ENCODE measurements at places on chromosomes 2 and 18. TPM values are rescaled to one million over a fixed set of nuclear protein-coding genes. Genes with fewer than 3 reads are reported as not detected.

AGXT gene
- polyA plus RNA-seq, result not detected

TMEM247 gene
- polyA plus RNA-seq, result not detected

ZAP70 gene
- polyA plus RNA-seq, result 184 TPM

FAM237A gene
- polyA plus RNA-seq, result not detected

MC2R gene
- polyA plus RNA-seq, result not detected

GRB14 gene
- polyA plus RNA-seq, result not detected

UCN gene
- 0.71 TPM for polyA plus RNA-seq

CCL20 gene
- polyA plus RNA-seq, result 0.63 TPM

HMSD gene
- not detected for polyA plus RNA-seq

DNA sequence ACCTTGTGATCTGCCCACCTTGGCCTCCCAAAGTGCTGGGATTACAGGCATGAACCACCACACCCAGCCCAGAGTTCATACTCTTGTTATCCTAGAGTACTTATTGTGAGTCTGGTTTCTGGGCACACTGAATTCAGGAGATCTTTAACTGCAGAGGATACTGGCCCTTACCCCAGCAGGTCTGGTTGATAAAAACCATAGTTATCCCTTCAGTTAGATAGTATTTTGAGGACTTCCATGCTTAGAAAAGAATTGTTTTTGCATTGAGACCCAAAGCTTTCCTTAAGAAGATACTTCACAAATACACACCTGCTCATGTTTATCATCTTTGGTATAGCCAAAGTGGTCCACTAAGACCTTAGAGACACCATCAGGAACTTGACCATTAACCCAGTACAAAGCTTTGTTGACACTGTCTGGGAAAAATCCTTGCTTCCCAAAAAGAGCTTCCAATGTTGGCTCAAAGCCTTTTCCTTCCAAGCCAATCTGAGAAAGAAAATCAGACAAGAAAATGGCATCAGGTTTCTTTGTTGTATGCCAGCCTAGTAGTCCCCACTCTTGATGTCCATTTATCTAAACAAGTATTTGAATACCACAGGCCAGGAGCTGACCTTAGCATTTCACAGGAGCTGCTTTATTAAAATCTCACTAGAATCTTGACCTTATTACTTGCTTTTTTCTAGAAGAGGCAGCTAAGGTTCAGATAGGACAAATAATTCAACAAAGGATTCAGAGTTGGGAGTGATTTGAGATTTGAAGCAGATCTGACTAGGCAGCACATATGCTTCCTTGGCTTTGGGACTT is 17.2 kb downstream of the APOB start:
- H3K27ac ChIP-seq, result no peak overlapping the region
- H3K4me3 ChIP-seq, result no peak overlapping the region
- H3K36me3 ChIP-seq, result no peaks in the 10 kb centered on the region
- DNase-seq, result no peak
- H3K4me1 ChIP-seq, result no peaks in the 10 kb centered on the region
- H3K27me3 ChIP-seq, result no peaks in the 10 kb centered on the region

DNA sequence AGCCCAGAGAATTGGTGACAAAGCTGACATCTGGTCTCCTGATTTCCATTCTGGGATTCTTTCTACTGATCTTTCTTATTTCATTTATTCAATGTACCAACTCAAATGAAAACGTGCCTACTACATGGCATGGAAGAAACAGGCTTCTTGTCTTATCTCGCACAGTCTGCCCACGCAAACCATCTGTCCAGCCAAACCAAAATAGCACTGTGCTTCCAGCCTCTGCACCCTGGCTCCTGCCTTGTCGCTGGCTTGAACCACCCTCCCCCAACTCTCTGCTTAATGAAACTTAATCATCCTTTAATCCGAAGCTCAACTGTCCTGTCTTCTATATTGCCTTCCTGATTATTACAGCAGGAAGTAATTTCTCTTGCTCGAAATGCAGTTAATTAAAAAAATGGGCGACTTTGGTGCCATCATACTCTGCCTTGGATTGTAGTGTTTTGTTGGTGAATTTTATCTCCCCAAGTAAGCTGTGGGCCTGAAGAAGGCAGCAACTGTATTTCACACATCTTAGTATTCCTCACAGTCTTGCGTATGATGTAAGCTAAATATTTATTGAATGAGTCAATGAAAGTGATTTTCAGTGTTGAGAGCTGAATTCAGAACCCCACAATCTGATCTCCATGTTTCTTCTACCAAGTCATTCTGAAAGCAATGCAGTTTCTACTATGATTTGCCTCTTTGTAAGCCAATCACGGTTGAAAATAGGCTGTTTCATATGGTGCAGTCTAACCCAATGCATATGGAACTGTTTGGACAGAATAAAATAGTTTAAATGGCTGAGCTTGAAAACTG is 190.8 kb downstream of the TMEM247 start:
- no peaks in the 10 kb centered on the region for H3K36me3 ChIP-seq
- no peak overlapping the region for H3K27ac ChIP-seq
- no peak for DNase-seq
- no peaks in the 10 kb centered on the region for H3K4me1 ChIP-seq
- no peak overlapping the region for H3K4me3 ChIP-seq

DNA sequence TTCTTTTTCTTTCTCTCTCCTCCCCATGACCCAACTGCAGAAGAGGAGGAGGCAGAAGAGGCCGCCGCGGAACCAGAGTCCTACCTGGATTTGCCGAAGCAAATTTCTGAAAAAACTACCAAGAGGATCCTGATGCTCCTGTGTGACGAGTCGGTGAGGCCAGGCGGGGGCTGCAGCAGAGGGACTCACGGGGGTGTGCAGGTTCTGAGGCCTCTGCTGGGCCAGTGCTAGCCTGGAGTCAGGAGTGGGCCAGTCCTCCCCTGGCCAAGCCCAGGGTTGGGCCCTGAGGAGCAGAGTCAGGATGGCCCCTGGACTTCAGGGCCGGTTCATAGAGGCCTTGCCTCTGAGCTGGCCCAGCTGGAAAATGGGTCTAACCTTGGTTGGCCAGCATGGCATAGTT is 29.3 kb downstream of the OTOF start:
- DNase-seq, result no peak
- no peaks in the 10 kb centered on the region for H3K36me3 ChIP-seq
- H3K4me3 ChIP-seq, result no peak overlapping the region
- no peak overlapping the region for H3K27ac ChIP-seq

GRCh38 chr2:180542511-180542910 is 437.9 kb upstream of the UBE2E3 start:
- no peak overlapping the region for H3K4me3 ChIP-seq
- no peak overlapping the region for H3K27ac ChIP-seq
- H3K4me1 ChIP-seq, result no peaks in the 10 kb centered on the region

- no peak for DNase-seq
- H3K4me1 ChIP-seq, result no peaks in the 10 kb centered on the region
- no peaks in the 10 kb centered on the region for H3K36me3 ChIP-seq
- H3K27ac ChIP-seq, result no peak overlapping the region
- H3K4me3 ChIP-seq, result no peak overlapping the region
These were observed 80.9 kb downstream of the LYPD6B start for GRCh38 chr2:149119368-149119767.

GRCh38 chr2:134536296-134536695 is 182.5 kb downstream of the TMEM163 start:
- no peak for DNase-seq
- no peak overlapping the region for H3K4me3 ChIP-seq
- H3K27me3 ChIP-seq, result no peaks in the 10 kb centered on the region
- H3K4me1 ChIP-seq, result no peaks in the 10 kb centered on the region

- H3K4me3 ChIP-seq, result no peak overlapping the region
- no peaks in the 10 kb centered on the region for H3K4me1 ChIP-seq
These were observed 14.5 kb downstream of the GPC1 start for GRCh38 chr2:240449764-240450531.

GRCh38 chr2:180694445-180695421 is 285.7 kb upstream of the UBE2E3 start:
- H3K27me3 ChIP-seq, result no peaks in the 10 kb centered on the region
- H3K27ac ChIP-seq, result no peak overlapping the region
- DNase-seq, result no peak
- no peaks in the 10 kb centered on the region for H3K36me3 ChIP-seq

GRCh38 chr2:46332686-46333281 is 35.6 kb downstream of the EPAS1 start:
- no peak overlapping the region for H3K27ac ChIP-seq
- DNase-seq, result no peak
- H3K4me1 ChIP-seq, result no peaks in the 10 kb centered on the region
- no peak overlapping the region for H3K4me3 ChIP-seq

DNA sequence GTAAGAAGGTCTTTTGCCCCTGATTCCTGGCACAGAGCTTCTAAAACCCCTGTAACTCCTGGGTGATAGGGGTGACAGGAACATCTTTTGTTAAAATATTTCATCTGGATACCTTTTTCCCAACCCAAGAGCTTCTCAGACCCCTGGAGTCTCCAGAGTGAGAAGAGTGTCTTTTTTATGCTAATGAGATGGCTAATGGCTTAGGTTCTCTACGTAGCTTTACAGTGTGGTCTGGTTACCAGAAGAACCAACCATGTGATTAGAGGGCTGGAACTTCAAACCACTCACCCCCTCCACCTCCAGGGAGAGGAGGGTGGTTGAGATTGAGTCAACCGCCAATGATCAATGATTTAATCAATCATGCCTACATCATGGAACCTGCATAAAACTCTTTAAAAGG is 16.2 kb upstream of the DCC start:
- no peaks in the 10 kb centered on the region for H3K4me1 ChIP-seq
- DNase-seq, result no peak
- H3K27me3 ChIP-seq, result no peaks in the 10 kb centered on the region

DNA sequence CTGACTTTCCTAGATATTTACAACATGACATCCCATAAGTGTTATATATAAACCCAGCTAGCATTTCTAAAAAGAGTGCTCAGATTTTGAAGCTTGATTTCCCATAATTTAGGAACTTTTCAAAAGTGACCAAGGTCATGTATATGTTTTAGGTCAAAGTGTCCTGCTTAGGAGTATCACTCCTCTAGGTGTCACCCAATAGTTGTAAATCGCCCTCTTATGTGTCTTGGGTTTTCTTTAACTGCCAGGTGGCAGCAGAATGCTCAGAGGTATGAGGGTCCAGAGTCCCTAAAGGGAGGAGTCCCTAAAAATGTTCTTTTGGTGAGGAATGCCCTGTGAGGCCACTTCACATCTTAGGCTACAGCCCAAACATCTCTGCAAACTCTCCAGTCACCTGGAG is 358.3 kb downstream of the CELF4 start:
- H3K4me3 ChIP-seq, result no peak overlapping the region
- no peak for DNase-seq
- no peaks in the 10 kb centered on the region for H3K4me1 ChIP-seq
- no peaks in the 10 kb centered on the region for H3K27me3 ChIP-seq
- no peak overlapping the region for H3K27ac ChIP-seq
- no peaks in the 10 kb centered on the region for H3K36me3 ChIP-seq

DNA sequence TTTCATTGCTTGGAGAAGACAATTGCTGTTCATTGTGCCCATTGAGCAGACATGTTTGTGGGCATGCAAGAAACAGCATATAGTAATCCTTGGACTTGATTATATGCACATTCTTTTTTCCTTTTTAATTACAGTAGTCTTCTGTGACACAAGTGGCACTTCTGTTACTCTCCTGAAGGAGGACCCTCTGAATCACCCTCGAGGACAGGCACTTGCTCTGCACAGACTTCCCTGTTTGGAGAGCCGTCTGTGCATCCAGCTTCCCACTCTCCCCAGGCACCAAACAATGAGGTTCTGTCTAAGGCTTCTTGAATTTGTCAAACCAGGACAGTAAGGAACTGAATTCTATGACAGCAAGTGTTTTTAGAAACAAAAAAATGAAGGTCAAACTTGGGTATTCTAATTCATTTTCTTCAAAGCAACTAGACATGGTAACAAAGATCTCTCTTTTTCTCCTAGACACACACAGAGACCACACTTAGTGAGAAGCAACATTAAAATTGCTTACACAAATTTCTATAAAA is 844.6 kb upstream of the ID2 start:
- H3K36me3 ChIP-seq, result no peaks in the 10 kb centered on the region
- H3K27me3 ChIP-seq, result no peaks in the 10 kb centered on the region
- no peak for DNase-seq
- H3K27ac ChIP-seq, result no peak overlapping the region

GRCh38 chr18:2316082-2316750 is 255.1 kb downstream of the METTL4 start:
- H3K27ac ChIP-seq, result no peak overlapping the region
- H3K4me3 ChIP-seq, result no peak overlapping the region
- DNase-seq, result no peak
- no peaks in the 10 kb centered on the region for H3K36me3 ChIP-seq
- H3K4me1 ChIP-seq, result no peaks in the 10 kb centered on the region

- H3K4me1 ChIP-seq, result no peaks in the 10 kb centered on the region
- no peak for DNase-seq
- no peak overlapping the region for H3K4me3 ChIP-seq
- no peak overlapping the region for H3K27ac ChIP-seq
- H3K27me3 ChIP-seq, result no peaks in the 10 kb centered on the region
These were observed 147.9 kb downstream of the GREB1L start for GRCh38 chr18:21389903-21390302.

DNA sequence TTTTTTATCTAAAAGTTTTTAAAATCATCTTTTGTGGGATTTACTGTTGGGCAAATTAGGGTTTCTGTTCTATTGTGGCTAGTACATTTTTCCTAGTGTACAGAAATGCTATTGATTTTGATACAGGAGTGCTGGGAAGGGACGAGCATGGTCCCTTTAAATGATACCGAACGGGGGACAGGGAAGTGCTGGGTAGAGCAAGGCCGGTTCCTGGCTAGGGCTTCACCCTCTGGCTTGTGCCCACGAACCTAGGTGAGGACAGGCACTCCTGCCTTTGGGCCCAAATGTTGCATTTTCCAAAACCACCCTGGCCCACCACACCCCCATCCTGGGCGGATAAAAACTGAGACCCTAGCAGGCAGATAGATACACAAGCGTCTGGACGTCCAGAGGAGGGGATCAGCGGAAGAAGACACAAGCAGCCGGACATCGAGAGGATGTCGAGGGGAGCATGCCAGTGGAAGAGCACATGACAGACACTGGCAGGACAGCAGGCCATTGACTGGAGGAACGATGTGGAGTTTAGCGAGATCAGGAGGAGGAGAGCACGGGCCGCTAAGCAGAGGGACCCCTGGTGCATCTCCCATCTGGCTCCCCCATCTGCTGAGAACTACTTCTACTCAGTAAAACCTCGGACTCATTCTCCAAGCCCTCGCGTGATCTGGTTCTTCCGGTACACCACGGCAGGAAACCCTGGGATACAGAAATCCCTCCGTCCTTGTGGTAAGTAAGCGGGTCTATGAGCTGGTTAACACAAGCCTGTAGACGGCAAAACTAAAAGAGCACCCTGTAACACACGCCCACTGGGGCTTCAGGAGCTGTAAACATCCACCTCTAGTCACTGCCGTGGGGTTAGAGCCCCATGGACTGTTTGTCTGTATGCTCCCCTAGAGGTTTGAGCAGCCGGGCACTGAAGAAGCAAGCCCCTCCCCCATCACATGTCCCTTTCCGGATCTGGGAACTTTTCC is 13.5 kb upstream of the CALCRL start:
- H3K27ac ChIP-seq, result no peak overlapping the region
- no peaks in the 10 kb centered on the region for H3K36me3 ChIP-seq
- H3K4me1 ChIP-seq, result no peaks in the 10 kb centered on the region
- H3K4me3 ChIP-seq, result no peak overlapping the region
- H3K27me3 ChIP-seq, result no peaks in the 10 kb centered on the region
- no peak for DNase-seq

- H3K27ac ChIP-seq, result peak overlapping the region; percentile 91
- no peaks in the 10 kb centered on the region for H3K27me3 ChIP-seq
- H3K4me1 ChIP-seq, result peaks cover 23% of the 10 kb centered on the region
- peak overlapping the region; percentile 73 for H3K4me3 ChIP-seq
- H3K36me3 ChIP-seq, result no peaks in the 10 kb centered on the region
These were observed 518 bp upstream of the NFU1 start for GRCh38 chr2:69437751-69438154.
